B cell (primary cell): ENCODE measurements at places on chromosomes 5 and 9. TPM values are rescaled to one million over a fixed set of nuclear protein-coding genes. Genes with fewer than 3 reads are reported as not detected.

GRCh38 chr9:1941989-1942388 is 73.2 kb upstream of the SMARCA2 start:
- H3K36me3 ChIP-seq, result no peaks in the 10 kb centered on the region
- peaks cover 13% of the 10 kb centered on the region for H3K4me1 ChIP-seq
- peaks cover 3% of the 10 kb centered on the region for H3K27me3 ChIP-seq
- no peak overlapping the region for H3K4me3 ChIP-seq
- DNase-seq, result no peak

GRCh38 chr5:138737494-138738265 is 15.5 kb upstream of the CTNNA1 start:
- H3K4me1 ChIP-seq, result peaks cover 9% of the 10 kb centered on the region
- H3K4me3 ChIP-seq, result no peak overlapping the region
- no peaks in the 10 kb centered on the region for H3K36me3 ChIP-seq
- no peak overlapping the region for H3K27ac ChIP-seq
- no peak for DNase-seq

GRCh38 chr5:124645396-124645795 is 101.0 kb downstream of the ZNF608 start:
- no peaks in the 10 kb centered on the region for H3K36me3 ChIP-seq
- no peak overlapping the region for H3K4me3 ChIP-seq
- H3K27me3 ChIP-seq, result no peaks in the 10 kb centered on the region

- no peak overlapping the region for H3K4me3 ChIP-seq
- H3K4me1 ChIP-seq, result peaks cover 56% of the 10 kb centered on the region
- no peaks in the 10 kb centered on the region for H3K36me3 ChIP-seq
- H3K27me3 ChIP-seq, result peaks cover 32% of the 10 kb centered on the region
Observed at GRCh38 chr5:139759219-139759721, 36.3 kb upstream of the PSD2 start.

DNA sequence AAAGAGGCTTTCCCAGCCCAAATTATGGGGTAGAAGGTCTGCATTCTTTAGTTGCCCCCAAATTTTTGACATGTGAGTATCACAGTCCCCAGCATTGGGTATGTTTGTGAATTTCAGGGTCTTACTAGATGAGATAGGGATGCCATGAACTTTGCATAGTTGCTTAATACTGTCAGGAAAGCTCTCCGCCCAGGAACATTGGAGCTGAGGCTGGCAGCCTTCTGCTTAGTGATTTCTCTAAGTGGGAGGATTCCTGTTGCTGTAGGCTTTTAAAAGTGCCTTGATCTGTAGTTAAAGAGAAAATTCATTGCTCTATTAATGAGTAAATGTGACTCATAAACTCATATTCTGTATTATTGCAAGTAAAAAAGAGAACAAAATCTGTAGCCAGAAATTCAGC is 206.9 kb downstream of the CAVIN4 start:
- DNase-seq, result no peak
- H3K27ac ChIP-seq, result no peak overlapping the region
- H3K27me3 ChIP-seq, result no peaks in the 10 kb centered on the region
- no peaks in the 10 kb centered on the region for H3K4me1 ChIP-seq

DNA sequence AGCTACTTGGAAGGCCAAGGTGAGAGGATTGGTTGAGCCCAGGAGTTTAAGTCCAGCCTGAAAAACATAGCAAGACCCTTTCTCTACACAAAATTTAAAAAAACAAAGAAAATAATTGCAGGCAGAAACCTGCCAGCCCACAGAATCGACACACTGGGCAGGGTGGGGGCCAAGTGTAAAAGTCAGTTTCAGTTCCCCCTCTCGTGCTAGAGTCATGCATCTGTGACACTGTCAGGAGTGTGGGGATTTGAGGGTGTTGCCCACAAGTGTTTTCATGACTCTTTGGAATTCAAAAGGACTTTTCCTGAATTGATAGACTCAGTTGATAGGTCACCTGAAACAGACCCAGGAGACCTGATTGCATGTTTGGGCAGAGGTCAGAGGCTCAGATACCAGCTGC is 47.6 kb downstream of the PRRC2B start:
- no peaks in the 10 kb centered on the region for H3K27me3 ChIP-seq
- H3K4me1 ChIP-seq, result peaks cover 19% of the 10 kb centered on the region
- peak; percentile 75 for DNase-seq
- no peak overlapping the region for H3K4me3 ChIP-seq
- no peaks in the 10 kb centered on the region for H3K36me3 ChIP-seq

DNA sequence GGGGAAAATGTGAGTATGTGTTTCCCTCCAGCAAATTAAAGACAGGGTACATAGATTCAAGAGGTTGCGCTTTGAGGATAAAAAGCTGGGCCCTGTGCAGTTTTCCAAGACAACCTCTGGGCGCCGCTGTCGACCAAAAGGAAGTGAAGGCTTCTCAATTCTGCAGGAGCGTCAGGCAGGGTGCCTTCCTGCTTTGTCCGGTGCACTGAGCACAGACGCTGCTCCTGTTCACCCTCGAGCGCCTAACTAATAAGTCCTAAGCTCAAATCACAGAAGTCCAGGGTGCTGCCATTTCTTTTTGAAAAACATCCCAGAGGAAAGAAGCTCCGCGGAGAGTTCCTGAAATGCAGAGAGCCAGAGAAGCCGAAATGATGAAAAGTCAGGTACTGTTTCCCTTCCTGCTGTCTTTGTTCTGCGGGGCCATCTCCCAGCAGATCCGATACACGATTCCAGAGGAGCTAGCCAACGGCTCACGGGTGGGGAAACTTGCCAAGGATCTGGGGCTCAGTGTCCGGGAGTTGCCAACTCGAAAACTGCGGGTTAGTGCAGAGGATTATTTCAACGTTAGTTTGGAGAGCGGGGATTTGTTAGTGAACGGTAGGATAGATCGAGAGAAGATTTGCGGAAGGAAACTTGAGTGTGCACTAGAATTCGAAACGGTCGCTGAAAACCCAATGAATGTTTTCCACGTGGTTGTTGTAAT is at the start of gene PCDHGB1:
Gene PCDHGB1 (plus strand): TSS at position 183 of the 703 bp plus-strand sequence. CDS start 162 bp downstream, at position 345.
- H3K4me3 ChIP-seq, result no peak within 1 kb of the TSS
- H3K4me1 ChIP-seq, result no peaks in the 10 kb centered on the region
- H3K27ac ChIP-seq, result no peak within 1 kb of the TSS
- no peaks in the 10 kb centered on the region for H3K27me3 ChIP-seq
- H3K36me3 ChIP-seq, result no peaks in the 10 kb centered on the region

- H3K4me3 ChIP-seq, result no peak overlapping the region
- no peaks in the 10 kb centered on the region for H3K4me1 ChIP-seq
- DNase-seq, result no peak
- no peaks in the 10 kb centered on the region for H3K27me3 ChIP-seq
- no peak overlapping the region for H3K27ac ChIP-seq
Observed at GRCh38 chr5:14445576-14446290, 135.9 kb upstream of the OTULINL start.

- no peaks in the 10 kb centered on the region for H3K36me3 ChIP-seq
- H3K4me1 ChIP-seq, result no peaks in the 10 kb centered on the region
- no peak overlapping the region for H3K4me3 ChIP-seq
- no peak for DNase-seq
Observed at GRCh38 chr5:90097082-90097477, 312.5 kb downstream of the CETN3 start.

GRCh38 chr9:93824386-93825294 is 130.5 kb downstream of the BARX1 start:
- H3K36me3 ChIP-seq, result no peaks in the 10 kb centered on the region
- H3K4me3 ChIP-seq, result no peak overlapping the region
- no peak overlapping the region for H3K27ac ChIP-seq
- no peaks in the 10 kb centered on the region for H3K4me1 ChIP-seq
- H3K27me3 ChIP-seq, result no peaks in the 10 kb centered on the region

GRCh38 chr5:32098291-32098690 is 75.8 kb downstream of the GOLPH3 start:
- no peak overlapping the region for H3K27ac ChIP-seq
- no peaks in the 10 kb centered on the region for H3K27me3 ChIP-seq
- DNase-seq, result no peak
- no peaks in the 10 kb centered on the region for H3K4me1 ChIP-seq

ARHGEF37 gene
- total RNA-seq, result 1.1 and 1.7 TPM in 2 replicates

MLANA gene
- total RNA-seq, result not detected in 2 replicates

APBA1 gene
- total RNA-seq, result 0.05 and 0.34 TPM in 2 replicates

PCDHB10 gene
- not detected in 2 replicates for total RNA-seq

PRUNE2 gene
- 0.12 TPM in 1 of 2 replicates, not detected in the other for total RNA-seq
